ENCODE measurements at places on chromosomes 11 and 22.

DNA sequence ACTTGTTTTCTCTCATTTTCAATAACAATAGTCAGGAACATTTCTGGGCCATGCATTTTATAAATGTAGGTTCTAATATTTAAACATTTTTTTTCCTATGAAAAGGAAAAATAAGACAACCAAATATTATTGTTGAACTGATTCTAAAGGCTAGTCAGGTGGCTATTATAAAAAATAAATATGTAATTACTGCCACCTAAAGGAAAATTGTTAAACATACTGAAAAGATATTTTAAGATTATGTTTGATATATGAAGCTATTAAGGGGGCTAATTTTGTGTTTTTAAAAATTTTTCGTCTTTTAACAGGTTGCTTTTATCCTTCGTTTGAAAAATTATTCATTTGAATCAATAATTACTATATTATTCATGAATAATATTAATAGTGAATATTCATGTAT lies 62.2 kb upstream of the FDX1 start:
- no peak for DNase-seq

DNA sequence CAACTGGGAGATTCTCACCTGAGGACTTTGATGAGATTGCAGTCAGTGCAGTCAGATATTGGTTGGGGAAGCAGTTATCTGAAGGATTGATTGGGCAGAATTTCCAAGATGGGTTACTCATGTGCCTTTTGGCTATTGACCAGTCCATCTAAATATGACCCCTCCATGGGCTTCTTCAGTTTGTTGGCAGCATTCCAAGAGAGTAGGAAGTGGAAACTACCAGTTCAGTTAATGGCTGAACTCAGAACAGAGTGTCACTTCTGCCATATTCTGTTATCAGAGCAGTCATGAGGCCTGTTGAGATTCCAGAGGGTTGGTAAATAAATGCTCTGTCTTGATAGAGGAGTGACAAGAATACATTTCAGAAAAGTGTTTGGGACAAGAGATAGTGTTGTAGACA lies 71.0 kb downstream of the CYP2R1 start:
- no peak for DNase-seq

DNA sequence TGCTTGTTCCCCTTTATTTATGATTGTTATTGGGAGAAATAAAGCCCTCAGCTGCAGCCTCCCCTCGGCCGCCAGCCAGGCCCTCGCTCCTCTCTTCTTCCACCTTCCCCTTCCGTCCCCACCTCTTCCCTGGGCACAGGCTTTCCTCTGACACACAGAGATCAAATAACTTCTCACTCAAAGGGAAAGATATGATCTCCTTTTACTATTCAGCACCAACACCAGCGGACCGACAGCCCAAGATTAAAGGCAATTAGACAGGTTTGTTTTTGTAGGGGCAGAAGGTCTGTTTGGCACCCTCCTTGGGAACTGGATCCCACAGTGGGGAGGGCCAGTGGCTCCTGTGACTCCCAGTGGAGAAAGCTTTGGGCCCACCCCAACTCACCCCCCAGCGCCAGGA lies 23.0 kb downstream of the NECTIN1 start:
- no peak for DNase-seq

DNA sequence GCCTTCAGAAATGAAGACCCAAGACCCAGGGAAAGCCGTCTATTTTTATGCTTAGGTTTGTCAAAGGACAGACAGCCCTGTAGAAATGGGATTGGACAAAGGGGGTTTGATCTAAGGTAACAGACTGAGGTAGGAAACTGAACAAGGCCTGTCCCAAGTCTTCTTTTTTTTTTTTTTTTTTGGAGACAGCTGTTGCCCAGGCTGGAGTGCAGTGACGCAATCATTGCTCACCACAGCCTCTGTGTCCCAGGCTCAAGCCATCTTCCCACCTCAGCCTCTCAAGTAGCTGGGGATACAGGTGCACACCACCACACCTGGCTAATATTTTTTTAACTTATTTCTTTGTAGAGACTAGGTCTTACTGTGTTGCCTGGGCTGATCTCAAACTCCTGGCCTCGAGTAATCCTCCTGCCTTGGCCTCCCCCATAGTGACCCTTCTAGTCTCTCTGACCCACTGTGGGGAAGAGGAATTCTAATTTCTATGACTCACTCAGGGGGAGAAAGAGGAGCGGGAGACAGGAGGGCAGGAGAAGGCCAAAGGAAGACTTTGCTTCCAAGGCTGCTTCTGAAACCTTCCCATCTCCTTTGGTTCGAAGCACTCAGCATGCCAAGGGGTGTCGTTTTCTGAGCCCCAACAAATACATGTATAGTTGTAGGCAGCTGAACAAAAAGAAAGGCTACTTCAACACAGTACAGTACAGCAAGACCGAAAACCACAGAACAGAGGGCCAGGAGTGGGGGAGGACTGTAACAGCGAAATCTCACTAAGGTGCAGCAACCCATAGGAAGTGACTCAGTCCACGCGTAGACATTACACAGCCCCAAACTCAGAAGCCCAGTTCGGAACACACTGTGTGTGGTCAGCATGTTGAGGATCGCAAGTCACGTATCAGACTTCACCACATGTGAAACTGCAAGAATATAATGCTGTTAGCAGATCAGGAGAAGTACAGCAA lies 872 bp downstream of the TMA7B start:
- no peak for DNase-seq

DNA sequence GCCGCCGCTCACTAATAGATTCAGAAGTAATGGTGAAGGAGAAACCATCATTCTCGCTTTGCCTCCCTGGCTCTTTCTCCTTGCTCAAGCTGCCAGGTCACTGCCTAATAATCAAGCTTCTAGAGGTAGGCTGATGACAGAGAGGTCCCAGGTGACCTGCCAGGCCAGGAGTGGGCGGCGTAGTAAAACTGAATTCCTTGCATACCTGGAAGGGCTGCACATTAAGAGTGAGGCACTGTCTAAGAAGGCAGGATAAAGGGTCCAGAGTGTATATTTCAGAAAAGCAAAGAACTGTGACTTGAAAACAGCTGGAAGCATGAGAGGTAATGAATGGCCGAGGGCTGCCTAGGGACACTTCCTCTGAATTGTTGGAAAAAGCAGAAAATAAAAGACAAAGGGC lies 4.1 kb downstream of the SYT13 start:
- DNase-seq, result no peak

GRCh38 chr11:120272303-120272702 lies 32.4 kb downstream of the POU2F3 start:
- no peak for DNase-seq

GRCh38 chr22:50267591-50268390 lies 2.4 kb downstream of the MAPK11 start:
- no peak for DNase-seq

- no peak for DNase-seq
Observed at GRCh38 chr11:110728883-110729282, 16.6 kb upstream of the ARHGAP20 start.

DNA sequence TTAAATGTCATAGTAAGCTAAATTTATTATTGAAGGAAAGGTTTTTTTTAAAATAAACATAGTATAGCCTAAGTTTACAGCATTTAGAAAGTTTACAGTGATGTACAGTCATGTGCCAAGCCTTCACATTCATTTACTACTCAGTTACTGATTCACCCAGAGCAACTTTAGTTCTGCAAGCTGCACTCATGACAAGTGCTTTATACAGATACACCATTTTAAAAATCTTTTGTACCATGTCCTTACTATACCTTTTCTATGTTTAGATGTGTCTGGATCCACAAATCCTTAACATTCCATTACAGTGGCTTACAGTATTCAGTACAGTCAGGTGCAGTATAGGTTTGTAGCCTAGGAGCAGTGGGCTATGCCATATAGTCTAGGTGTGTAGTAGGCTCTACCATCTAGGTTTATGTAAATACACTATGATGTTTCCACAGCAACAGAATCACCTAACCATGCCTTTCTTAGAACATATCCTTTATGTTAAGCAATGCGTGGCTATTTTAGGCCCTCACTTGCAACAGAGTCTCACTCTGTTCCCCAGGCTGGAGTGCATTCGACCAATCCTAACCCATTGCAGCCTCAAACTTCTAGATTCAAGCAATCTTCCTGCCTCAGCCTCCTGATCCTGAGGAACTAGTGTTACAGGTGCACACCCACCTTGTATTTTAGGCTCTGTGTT lies 79.5 kb upstream of the SLC25A18 start:
- no peak for DNase-seq

- DNase-seq, result no peak
Observed at GRCh38 chr11:8342821-8343681, 79.4 kb upstream of the LMO1 start.

DNA sequence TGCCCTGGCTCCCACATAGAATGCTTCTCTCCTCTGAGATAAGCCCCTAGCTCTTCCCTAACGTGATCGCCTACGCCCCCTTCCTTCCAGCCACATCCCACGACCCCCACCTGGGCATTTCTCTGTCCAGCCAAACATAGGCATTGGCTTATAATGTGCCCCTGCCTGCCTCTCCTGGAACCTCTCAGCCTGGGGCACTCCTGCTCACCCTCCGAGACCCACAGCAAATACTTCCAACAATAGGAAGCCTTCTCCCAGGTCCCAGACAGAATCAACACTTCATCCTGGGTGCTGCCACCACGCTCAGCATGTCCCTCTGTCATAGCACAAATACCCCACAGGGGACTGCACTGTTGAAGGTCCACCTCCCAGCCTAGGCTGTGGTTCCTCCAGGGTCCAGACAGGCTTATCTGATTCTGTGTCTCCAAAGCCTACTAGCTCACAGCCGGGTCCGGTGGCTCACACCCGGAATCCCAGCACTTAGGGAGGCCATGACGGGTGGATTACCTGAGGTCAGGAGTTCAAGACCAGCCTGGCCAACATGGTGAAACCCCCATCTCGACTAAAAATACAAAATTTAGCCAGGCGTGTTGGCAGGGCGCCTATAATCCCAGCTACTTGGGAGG lies 24.2 kb upstream of the TMPRSS4 start:
- DNase-seq, result no peak
